ENCODE measurements at places on chromosomes 6 and 20.

DNA sequence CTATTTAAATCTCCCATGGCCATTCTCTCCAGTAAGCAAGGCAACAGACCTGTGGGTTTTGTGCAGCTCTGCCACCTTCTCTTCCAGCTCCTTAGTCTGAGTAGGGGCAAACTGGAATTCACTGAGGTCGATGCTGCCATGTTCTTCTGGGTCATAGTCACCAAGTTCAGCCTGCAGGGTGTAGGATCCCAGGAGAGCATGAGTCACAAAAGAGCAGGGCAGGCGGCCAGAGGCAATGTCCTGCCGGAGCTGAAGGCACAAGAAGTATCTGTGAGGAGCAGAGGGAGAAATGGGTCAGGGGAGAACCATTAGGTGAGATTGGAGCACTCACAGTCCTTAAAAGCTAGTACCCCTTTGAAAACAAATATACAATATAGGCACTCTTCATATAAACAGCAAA, 73.7 kb downstream of the SMLR1 start:
- DNase-seq = peak; percentile 41

DNA sequence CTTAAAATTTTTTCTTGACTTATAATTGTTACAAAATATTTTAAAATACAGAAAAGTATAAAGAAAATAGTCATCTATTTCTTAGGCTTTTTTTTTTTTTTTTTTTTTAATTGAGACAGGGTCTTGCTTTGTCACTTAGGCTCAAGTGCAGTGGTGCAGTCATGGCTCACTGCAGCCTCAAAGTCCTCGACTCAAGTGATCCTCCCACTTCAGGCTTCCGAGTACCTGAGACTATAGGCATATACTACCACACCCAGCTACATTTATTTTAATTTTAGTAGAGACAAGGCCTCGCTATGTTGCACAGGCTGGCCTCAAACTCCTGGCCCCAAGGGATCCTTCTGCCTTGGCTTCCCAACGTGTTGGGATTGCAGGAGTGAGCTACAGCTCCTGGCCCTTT, 5.3 kb upstream of the ACAT2 start:
- no peak for DNase-seq

- DNase-seq = no peak
Measured at GRCh38 chr6:134034478-134034877, 17.9 kb downstream of the SLC2A12 start.

- peak; percentile 80 for DNase-seq
Measured at GRCh38 chr6:31945507-31946369, at the start of gene CFB. Gene CFB, plus strand, starts transcription at chr6:31946095. Its CDS starts 127 bp downstream, at chr6:31946222.

DNA sequence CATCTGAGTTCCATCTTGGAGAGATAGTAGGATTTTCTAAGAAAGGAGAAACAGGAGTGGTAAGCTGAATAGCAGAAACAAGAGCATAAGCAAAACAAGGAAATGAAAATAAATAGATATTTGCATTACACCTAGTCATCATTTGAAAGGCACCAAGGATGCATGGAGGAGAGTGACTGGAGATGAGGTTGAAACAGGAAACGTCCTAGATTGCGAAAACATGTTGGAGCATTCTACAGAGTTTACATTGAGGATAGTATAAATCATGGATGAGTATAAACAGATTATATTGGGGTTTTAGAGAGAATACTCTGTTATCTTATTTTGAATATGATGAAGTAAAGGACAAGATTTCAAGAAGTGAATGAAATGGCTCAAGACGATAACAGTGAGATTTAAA, 507.3 kb downstream of the EYS start:
- no peak for DNase-seq

- no peak for DNase-seq
Measured at GRCh38 chr6:148140772-148141557, 201.7 kb upstream of the SASH1 start.

DNA sequence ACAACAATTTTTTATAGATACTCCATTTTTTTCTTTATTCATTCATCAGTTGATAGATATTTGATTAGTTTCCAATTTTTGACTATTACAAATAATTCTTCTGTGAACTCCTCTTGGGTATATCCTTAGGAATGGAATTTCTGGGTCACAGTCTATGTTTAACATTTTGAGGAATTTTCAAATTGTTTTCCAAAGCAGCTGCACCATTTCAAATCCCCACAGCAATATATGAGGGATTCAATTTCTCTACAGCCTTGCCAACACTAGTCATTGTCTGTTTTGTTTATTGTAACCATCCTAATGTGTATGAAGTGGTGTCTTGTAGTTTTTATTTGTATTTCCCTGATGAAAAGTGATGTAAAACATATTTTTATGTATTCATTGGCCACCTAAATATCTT, 320.3 kb upstream of the DEFB112 start:
- DNase-seq = no peak

GRCh38 chr20:53829255-53829723, 235.7 kb upstream of the ZNF217 start:
- DNase-seq = peak; percentile 98

GRCh38 chr6:140360651-140361050, 986.2 kb upstream of the CITED2 start:
- DNase-seq = no peak

- no peak for DNase-seq
Measured at GRCh38 chr6:42278131-42278853, 60.6 kb upstream of the MRPS10 start.

DNA sequence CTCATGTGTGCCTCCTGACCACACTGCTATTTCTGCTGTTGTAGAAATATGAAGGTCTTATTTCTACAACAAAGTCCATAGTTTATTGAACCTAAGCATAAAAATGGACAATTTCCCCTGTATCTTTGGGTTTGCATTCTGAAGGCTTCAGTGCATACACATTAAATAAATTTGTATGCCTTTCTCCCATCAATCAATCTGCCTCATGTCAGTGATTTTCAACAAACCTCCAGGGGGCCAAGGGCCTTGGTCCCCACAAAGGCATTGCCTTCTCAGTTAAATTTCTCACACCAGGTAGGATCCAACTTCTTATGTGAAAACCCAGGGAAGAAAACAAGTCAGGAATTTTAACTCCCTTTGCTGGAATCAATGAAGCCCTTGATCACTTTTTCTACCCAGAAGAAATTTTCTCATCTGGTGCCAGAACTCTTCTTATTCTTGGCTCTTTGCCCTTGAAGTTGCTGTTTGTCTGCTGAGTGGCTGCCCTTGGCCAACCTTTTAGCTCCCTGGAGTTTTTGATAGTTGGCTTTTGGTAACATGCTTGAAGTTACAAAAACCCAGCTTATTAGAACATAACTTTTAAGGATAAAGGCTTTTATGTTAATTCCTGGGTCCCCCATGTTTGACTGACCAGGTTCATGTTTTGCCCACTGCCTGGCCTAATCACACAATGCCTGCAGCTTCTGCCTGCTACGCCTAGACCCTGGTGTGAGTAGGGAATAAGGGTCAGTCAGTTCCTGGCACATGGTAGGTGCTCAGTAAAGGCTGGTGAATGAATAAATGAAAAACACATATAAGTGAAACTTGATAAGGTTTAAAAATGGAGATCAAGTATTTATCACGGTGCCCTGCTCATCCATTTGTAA, 37.0 kb downstream of the SHLD1 start:
- DNase-seq = peak; percentile 50

DNA sequence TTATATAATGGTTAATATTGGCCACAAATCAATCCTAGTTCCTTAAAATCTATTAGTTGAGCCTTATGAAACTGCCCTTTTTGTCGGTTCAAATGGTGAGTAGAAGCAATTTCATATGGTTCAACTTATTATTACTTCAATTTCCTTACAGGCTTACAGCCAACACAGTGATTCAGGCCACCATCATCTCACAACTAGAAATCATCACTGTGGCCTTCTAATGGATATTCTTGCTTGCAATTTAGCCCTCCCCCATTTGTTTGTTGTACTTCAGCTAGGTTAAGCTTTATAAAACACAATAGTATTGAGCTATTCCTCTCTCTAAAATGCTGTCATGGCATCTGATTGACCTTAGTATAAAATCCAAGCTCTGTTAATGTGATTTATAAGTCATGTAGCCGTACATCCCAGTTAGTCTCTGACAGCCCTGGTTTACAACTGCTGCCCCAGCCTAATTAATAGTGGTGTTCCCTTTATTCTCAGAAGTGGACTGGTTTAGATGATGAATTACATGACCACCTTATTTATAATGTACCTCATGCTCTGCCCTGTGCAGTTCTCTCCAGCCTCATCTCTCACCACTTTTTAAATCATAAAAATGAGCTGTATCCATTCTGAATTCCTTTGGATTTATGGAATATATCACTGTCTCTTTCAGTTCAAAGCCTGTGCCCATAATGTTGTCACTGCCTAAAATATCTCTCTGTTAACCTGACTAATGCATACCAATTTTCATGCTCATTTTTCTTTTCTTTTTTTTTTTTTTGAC, 36.7 kb downstream of the LAMA2 start:
- DNase-seq = peak; percentile 79

GRCh38 chr20:7579888-7580287, 360.4 kb downstream of the HAO1 start:
- no peak for DNase-seq

DNA sequence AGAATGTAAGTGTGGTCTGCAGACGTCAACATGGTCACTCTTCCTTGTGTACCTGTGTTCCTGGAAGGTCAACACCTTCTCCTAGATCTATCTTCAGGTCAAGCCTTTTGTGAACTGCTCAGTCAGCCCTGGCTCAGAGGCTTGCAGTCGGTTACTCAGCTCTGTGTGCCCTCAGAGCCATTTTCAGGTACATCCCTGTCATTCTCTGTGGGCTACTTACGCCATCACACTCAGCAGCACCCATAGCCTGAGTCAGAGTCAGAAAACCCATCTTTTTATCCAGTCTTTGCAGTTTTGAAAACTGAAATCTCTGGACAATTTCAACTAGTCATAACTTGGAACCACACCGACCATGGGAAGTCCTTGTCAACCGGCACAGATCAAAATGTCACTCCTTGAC, 35.3 kb downstream of the TGM3 start:
- DNase-seq = no peak

DNA sequence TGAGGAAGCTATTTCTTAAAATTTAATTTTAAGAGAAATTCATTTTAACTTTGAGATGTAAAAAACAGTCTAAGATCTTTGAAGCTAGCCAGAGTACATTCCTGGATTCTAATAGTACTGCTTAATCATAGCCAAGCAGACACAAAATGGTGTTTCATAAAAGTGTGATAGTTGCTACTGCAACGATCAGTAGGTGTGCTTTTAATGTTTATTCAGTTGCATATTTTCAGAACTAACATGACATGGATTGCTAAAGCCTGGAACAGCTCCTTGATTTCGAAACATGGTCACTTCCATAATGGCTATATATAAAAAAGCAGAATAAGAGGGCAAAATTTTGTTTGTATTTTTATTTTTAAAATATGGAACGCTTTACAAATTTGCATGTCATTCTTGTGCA, 35.5 kb downstream of the SESN1 start:
- no peak for DNase-seq

GRCh38 chr6:83893024-83893423, 33.5 kb downstream of the CYB5R4 start:
- DNase-seq = no peak

- no peak for DNase-seq
Measured at GRCh38 chr6:136568129-136568528, 17.9 kb upstream of the MAP7 start.

GRCh38 chr6:12289365-12289919, 719 bp upstream of the EDN1 start:
- peak; percentile 74 for DNase-seq

DNA sequence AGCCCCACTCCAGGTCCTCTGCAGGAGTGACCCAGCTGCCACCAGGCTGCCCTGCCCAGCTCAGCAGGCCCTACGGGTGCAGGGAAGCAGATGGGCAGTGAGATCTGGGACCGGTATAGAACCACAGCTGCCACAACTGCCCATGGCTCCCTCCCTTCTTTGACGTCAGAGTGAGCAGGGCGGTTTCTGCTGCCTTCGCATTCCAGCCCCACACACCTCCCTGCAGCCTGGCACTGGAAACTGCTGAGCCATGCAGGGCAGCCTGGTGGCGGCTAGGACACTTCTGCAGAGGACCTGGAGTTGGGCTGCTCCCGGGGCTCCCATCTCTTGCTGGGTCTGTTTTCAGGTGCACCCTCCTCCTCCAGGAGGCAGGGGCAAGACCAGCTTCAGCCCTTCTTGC, 101.6 kb upstream of the CD93 start:
- DNase-seq = no peak

- DNase-seq = no peak
Measured at GRCh38 chr20:45918779-45919537, 7.0 kb upstream of the PLTP start.

GRCh38 chr20:58905236-58905635, 52.7 kb downstream of the GNAS start:
- no peak for DNase-seq

GRCh38 chr6:7085911-7086310, 21.9 kb upstream of the RREB1 start:
- peak; percentile 23 for DNase-seq

All from fibroblast of skin of right biceps (primary cell).